ENCODE measurements at places on chromosomes 11 and 22.
A peak's percentile ranks its signal among the peaks of the same experiment; 100 is the strongest.

GRCh38 chr11:78188286-78189173 is at the start of the genes KCTD21 and USP35:
KCTD21 (minus strand) TSS chr11:78188626; CDS start chr11:78174554, 14,072 bp downstream.
USP35 (plus strand) TSS chr11:78188919; CDS start chr11:78196246, 7,327 bp downstream.
- DNase-seq = peak; percentile 91

- DNase-seq = no peak
Measured at GRCh38 chr11:72735495-72736027, 16.6 kb downstream of the ARAP1 start.

DNA sequence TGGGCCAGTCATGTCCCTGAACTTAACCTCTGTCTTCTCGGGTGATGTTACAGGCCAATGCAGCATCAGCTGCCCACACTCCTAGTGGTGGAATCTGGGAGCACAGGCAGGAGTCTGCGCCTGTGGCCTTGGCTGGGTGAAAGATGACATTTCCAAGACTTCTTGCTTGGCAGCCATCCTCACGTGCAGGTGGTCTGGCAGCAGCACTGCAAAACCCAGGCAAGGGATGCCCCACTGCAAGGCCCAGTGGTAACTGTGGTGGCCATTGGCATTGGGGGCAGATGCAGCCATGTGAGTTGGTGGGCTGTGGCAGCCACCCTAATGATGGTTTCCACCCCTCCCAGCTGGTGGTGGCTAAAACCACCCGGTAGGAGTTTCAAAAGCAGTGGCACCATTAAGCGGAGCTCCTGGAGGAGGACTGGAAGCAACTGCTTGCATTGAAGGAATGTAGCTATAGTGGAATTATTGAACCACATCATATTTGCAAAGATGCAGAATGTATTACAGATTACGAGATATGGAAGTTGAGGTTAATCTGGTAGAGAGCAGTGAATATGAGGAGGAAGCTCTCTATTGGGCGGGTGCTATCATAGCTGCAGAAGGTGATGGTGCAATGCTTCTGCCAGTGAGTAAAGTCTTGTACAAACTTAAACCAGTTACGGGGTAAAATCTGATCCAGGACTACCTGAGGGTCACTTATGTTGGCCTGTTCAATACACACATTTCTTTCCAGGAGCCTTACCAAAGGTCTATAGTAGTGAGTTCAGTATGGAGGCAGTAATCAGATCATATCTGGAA is 120.7 kb upstream of the TOP3B start:
- no peak for DNase-seq

DNA sequence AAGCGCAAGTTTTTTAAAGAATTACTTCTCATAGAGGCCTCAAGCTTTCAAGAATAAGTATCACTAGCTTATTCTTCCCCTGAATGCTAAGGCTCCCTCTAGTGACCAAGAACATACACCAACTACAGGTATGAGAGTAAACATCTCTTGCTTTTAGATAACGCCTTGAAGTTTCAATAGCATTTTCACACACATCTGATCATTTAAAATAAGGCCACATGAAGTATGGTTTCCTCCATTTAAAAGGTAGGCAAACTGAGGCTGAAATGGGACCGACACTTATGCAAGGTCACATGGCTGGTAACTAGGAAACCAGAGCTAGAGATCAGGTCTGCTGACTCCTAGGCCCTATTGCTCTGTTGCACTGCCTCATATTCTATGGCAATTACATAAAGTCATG is 66.5 kb downstream of the CCDC34 start:
- DNase-seq = no peak

- no peak for DNase-seq
Measured at GRCh38 chr11:39165021-39165420, 2294.4 kb downstream of the LRRC4C start.

- DNase-seq = peak; percentile 56
Measured at GRCh38 chr11:129814244-129815014, 1.2 kb upstream of the TMEM45B start.

- DNase-seq = no peak
Measured at GRCh38 chr11:66317723-66318599, 1.1 kb upstream of the CD248 start.

DNA sequence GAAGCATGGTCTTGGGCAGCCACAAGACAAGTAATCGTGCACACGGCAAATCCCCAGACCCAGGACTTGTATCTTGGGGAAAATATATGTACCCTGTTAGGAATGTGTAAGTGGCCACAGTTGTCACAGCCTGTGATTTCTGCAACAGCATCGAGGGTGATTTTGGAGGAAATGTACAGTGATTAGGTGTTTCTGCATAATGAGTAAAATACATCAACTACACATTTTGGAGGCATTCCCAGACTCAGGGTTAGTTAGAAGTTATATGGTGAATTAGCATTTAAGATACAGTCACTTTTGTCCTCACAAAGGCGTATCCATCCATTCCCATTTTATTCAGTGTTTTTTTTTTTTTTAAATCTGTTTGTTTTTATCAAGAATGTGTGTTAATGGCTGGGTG is 28.4 kb downstream of the SUSD2 start:
- no peak for DNase-seq

- DNase-seq = no peak
Measured at GRCh38 chr11:132114185-132114584, 743.8 kb downstream of the NTM start.

DNA sequence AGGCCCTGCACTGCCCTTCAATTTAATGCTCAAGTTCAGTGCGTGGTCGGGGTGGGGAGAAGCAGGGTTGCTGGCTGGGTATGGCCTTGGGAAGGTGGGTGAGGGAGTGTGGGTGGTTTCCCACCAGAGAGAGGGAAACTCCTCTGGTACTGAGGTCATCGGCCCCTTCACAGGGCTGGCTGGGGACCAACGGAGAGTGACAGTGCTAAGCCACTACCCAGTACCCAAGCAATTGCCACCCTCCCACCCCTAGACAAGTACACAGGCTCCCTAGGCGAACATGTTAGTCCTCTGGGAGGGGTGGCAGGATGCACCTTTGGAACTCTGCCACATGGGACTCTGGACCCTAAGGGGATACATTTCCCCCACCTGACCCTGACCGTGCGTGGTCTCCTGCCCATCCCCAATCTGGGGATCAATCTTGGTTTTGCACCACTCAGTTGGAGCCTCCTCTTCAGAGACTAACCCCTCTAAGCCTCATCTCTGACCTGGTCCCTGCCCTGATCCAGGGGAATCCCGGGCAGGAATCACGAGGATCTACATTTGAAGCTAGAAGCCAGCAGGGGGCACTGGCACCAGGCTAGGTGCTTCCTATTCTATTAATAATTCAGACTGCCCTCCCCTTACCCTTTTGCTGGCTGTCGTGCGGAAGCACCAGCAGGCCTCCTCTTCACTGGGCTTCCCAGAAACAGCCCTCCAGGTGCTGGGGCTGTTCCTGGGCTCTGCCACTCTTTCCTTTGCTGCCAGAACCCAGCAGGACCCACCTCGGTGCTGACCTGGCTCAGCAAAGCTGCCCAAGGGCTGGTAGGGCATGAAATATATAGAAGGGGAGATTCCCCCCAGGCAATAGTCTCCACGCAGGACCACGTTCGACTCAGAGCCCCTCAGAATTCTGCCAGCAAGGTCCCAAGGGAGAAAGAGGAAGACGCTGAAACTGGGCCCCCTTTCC is 377.7 kb downstream of the TENM4 start:
- no peak for DNase-seq

DNA sequence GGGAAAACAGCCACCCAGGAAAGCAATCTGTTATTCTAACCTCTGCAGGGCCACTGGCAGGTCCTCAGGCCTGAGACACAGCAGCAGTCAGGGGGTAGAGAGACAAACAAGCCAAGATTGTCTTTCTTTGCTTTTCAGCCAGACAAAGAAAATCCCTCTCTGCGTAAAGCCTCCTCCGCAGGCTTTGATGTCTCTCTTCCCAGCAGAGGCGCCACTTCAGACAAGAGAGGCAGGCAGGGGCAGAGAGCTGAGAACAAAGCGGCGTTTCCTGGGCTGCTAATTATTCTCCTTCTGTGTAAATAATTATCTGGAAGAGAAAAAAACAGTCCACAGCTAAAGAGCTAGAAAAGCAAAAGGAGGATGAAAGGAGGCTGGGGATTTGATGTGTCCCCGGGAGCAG is 102.7 kb upstream of the SEZ6L start:
- no peak for DNase-seq

- no peak for DNase-seq
Measured at GRCh38 chr11:118485273-118485672, 42.0 kb upstream of the TTC36 start.

GRCh38 chr11:9527481-9528135 is 45.9 kb upstream of the WEE1 start:
- no peak for DNase-seq

- no peak for DNase-seq
Measured at GRCh38 chr11:113016905-113017304, 55.7 kb downstream of the NCAM1 start.

DNA sequence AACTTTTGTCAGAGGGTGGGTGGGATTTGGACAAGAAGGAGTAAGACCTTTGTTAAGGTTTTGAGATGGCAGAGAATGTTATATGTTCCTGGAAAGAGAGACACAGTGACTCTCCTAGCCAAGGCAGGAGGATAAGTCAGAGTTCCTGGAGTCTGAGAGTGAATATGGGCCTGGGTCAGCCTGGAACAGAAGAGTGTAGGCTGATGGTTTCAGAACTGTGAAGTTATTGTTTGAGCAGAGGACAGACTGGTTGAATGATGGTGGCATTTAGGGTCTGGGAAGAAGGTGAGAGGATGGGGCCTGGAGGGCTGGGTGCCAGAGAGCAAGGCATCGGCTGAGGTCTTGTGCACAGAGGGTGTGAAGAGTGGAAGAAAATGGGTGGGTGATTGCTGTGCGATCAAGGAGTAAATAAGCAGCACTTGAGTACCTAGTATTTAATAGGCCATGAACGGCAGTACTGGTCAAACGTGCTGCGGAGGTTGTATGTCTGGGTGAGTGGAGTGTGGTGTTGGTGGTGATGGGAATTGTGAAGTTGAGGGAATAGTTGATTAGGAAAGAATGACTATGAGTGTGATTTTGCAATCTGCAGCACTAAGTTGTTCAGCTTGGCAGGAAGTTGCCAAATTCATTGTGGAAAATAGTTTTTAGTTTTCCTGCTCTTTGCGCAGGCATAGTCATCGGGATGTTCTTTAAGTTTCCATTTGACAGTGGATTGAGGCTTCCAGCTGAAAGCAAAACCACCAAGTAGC is 1.8 kb downstream of the PANX1 start:
- no peak for DNase-seq

- DNase-seq = peak; percentile 94
Measured at GRCh38 chr11:65873318-65874156, 937 bp upstream of the EFEMP2 start.

DNA sequence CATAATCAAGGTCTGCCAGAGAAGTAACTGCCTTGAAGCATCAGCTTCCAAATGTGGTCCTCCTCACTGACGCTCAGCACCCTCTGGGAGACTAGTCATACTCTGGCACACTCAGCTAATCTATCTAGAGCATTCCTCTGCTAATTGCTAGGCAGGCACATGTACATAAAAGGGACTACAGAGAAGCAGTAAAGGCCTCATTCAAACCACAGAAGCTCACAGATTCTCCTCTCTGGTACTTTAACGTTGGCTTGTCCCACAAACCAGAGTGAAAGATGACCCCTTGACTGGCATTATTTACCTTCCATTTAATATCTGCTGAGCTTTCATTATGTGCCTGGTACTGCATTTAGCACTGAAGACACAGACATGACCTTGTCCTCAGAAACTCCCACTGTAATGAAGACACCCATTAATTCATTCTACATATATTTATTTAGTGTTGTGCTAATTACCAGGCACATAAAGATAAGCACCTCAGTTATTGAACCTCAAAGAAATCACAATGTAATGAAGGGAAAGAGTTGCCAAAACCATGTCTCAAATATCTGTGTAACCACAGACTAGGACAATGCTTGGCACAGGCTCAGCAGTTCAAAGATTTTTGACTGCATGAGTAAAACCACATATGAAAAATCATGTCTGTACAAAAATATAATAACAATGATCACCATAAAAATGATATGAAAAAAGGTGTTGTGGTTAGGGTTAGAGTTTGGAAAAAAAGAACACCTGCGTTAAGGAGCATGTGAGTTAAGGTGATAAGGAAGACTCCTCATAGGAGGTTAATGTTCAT is 550.4 kb downstream of the DLG2 start:
- DNase-seq = no peak

GRCh38 chr11:94142308-94143281 is 14.0 kb downstream of the PANX1 start:
- no peak for DNase-seq

- DNase-seq = no peak
Measured at GRCh38 chr22:32728291-32728690, 73.2 kb upstream of the TIMP3 start.

DNA sequence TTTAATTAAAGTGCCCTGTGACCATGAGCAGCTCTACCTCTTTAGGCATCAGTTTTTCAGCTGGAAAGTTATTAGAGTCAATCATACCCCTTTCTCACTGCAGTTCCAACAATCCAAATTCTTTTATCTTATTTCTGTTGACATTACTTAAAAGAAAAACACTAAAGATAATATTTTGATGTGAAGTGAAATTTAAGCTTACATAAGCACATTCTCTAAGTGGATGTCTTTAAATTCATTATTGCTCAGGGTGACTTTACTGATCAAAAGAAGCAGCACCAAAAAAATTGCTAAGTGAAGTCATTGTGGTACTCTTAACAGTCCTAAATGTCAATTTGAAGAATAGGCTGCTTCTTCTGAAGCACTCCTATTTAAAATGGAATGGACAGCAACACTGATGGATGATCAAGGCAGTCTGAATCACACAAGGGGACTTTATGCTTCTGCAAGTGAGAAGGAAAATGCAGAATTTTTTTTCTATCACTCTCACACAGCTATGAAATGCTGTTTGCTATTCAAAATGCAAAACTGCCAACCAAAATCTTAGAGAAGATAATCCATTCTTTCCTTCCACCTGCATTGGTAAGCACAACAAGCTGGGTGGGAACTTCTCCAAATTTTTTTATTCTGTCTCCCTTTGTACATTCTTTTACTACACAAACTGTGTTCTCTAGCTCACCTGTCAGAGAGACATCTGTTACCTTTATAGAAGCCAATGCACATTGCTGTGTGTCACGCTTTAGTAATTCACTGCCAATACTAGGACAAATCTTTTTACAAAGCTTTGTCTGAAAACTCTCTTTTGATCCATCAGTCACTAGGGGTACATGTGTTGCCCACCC is 179.9 kb downstream of the GRIA4 start:
- DNase-seq = no peak

DNA sequence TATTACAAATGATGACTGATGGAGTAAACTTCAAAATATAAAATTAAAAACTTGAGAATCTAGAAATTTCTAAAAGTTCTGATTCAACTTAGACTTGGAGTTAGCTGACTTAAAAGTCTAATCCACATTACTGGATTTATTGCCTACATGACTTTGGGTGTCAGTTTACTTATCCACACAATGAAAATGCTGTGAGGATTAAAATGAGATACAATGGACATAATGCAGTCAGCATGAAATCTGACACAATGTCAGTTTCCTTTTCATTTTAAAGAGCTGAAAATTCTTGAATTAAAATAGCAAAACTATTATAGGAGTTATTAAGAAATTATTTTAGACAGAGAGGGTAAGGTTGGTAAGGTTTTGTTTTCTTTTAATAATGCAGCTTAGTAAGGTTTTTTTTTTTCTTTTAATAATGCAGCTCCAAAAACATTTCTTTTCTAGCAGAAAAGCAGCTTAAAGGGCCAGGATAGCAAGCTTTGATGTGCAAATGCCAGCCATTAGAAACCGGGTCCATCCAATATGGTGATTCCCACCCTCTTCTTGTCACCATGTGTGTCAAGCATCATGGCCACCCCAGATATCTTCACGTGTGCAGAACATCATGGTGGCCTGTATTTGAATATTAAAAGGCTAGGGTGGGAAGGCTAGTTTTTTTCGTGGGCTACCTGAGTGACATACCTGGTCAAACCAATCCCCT is 18.9 kb downstream of the APIP start:
- DNase-seq = no peak

Data from stimulated activated CD8-positive, alpha-beta memory T cell treated with anti-CD3 and anti-CD28 coated beads, Interleukin-7, amount 100 ng/mL, for 48 hours (primary cell).